ENCODE measurements at places on chromosomes 11 and 22. TPM values are rescaled to one million over a fixed set of nuclear protein-coding genes. Genes with fewer than 3 reads are reported as not detected.
A peak's percentile ranks its signal among the peaks of the same experiment; 100 is the strongest.

TBCEL gene
- 13.1 TPM for total RNA-seq

PAX6 gene
- not detected for total RNA-seq

ANO9 gene
- total RNA-seq, result 88.2 TPM

C22orf31 gene
- total RNA-seq, result not detected

POU2AF1 gene
- 2.4 TPM for total RNA-seq

TSGA10IP gene
- not detected for total RNA-seq

WBP2NL gene
- total RNA-seq, result 1.6 TPM

KAT5 gene
- total RNA-seq, result 72.3 TPM

CSNK2A3 gene
- total RNA-seq, result 1.0 TPM

PARVG gene
- 158 TPM for total RNA-seq

DNA sequence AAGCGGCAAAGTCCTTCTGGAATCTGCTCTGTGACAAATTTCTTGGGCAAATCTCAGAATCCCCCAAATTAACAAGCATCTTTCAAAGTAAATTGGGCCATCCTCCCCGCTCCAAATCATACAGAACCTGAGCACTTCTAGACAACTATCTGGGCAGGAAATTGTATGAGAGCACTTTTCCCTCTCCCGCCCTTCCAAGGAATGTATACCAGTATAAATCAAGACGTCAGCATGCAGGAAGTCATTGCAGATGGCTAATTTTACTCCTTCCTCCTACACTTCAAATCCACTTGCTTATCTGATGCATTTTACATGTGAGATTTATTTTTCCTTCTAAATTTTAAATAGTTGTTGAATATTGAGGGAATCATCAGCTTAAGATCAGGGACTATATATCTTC is 52.1 kb downstream of the NTM start:
- no peak for DNase-seq

- peak; percentile 26 for DNase-seq
Measured at GRCh38 chr11:35142481-35143075, 3.6 kb downstream of the CD44 start.

GRCh38 chr11:62073061-62073460 is 50.8 kb upstream of the INCENP start:
- no peak for DNase-seq

GRCh38 chr11:34030382-34030781 is 21.1 kb upstream of the CAPRIN1 start:
- DNase-seq, result no peak

DNA sequence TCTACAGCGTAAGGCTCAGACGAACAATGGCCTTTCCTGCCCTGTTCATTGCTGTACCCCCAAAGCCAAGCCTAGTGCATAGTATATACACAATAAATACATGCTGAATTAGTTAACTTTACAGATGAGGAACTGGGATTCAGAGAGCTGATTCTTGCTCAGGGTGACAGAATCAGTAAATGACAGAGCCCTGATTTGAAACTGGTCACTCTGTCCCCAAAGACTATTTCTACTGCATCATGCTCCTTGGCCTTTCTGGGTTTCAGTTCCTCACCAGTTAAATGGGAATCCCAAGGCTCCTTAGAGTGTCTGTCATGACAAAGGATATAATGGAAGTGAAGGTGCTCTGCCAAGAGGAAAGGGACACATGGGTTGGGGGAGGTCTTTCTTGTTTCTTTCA is 50.5 kb upstream of the TSKU start:
- DNase-seq, result no peak

- DNase-seq, result no peak
Measured at GRCh38 chr11:60873533-60873932, 6.2 kb downstream of the ZP1 start.

DNA sequence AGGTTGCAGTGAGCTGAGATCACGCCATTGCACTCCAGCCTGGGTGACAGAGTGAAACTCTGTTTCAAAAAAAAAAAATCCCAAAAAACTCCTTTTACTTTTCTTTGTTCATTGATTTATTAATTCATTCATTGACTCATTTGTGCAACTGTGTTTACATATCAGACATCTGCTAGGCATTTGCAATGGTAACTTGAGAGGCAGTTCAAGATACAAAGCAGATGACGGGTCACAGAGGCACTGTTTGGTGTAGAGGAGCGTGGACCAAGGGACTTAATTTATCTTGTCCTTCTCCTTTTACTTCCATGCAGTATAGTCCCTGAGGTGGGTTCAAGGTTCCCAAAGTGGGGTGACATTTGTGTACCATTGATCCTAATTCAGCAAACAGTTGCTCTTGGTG is 71.4 kb downstream of the KIAA1671 start:
- no peak for DNase-seq

GRCh38 chr11:11075515-11076171 is 217.8 kb upstream of the ZBED5 start:
- no peak for DNase-seq

- DNase-seq, result no peak
Measured at GRCh38 chr11:110293389-110293788, 3.0 kb downstream of the RDX start.

GRCh38 chr11:79196950-79197349 is 243.9 kb downstream of the TENM4 start:
- DNase-seq, result no peak

- no peak for DNase-seq
Measured at GRCh38 chr11:31808721-31809540, 2.2 kb downstream of the PAX6 start.
